ENCODE measurements at places on chromosomes 3 and 15.

GRCh38 chr3:115996420-115997108 is 373.3 kb downstream of the GAP43 start:
- DNase-seq: no peak

GRCh38 chr3:112561484-112561733 is 353 bp downstream of the ATG3 start:
- DNase-seq: no peak

DNA sequence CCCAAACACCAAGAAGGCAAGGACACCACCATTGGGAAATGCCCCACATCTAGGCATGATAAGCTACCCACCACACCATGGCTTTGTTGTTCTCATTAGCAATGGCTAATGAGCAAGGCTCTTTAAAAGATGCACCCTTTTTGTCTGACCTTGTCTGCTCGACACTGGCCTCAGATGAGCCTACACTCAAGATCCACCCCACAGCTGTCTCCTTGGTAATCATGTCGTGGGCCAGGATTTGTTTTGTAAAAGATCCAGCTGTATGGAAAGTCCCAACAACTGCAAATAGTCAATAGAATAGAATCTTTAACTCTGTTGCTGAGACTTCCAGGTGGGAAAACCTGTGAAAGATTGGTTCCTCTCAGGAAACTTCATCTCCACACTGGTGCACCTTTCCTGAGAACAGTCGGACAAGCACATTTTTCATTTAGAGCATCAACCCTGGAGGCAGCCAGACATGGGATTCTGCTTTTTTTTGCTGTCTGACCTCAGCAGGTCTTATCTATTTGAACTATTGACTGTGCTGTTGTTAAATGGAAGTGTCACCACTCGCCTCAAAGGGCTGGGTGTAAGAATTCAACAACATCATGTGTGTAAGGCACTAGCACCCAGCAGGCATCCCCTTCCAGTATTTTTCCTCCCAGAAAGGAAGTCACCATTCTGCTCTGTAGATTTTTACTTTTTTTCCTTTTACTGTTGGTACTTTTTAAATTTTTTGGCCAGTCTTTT is 35.5 kb downstream of the DUT start:
- no peak for DNase-seq

- DNase-seq: no peak
Measured at GRCh38 chr3:94272016-94272415, 209.2 kb downstream of the NSUN3 start.

- no peak for DNase-seq
Measured at GRCh38 chr15:80070840-80071239, 11.4 kb downstream of the ZFAND6 start.

DNA sequence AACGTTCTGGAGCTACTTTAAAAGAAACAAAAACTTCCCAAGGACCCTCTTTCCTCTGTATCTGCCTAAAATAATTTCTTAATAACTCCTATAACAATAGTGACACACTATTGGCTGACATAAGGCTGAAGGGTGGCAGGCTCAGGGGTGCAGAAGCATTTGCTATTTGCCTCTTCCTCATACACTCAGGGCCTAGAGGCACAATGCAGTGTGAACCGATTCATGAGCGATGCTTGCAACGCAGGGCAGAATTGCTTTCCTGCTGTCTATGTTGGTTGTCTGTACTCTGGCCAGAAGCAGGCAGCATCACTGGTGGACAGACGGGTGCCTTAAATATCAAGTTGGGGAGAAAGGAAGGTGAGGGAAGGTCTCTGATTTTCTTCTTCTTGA is 157.4 kb downstream of the AGBL1 start:
- DNase-seq: no peak

GRCh38 chr3:71355862-71356261 is 227.7 kb downstream of the FOXP1 start:
- DNase-seq: no peak

DNA sequence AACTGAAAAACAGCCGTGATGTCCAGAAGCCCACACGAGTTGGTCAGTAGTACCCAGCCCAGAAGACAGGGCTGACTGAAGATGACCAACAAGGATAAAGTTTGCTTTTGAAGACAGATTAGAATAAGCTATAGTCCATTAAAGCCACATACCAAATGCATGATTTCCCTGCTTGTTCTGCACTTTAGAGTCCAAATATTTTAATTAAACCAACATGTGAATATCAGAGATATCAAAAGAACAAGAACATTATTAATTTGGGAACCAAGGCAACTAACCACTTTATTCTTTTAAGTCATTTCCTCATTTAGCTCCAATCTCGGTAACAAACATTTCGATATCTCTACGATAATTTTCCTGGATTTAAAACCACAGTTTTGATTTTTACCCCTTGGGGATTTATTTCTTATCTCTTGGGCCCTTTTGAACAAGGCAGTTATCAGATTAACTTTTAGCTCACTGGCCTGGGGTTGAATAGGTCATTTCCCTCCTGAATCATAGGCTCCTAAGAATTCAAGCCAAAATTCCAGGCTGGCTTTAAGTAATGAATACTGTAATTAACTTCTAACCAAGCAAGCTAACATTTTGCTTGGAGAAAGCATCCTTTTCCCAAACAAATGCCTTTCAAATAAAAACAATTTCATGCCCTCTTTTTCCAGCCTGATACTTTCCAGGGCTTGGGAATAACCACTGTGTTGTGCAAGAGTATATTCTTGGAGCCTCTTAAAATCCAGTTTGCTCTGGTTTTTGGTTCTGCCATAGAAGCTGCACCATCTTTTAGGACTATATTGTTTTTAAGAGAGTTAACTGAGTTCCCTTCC is 102.9 kb upstream of the NR2E3 start:
- no peak for DNase-seq

- DNase-seq: no peak
Measured at GRCh38 chr15:39296955-39297354, 283.9 kb upstream of the THBS1 start.

DNA sequence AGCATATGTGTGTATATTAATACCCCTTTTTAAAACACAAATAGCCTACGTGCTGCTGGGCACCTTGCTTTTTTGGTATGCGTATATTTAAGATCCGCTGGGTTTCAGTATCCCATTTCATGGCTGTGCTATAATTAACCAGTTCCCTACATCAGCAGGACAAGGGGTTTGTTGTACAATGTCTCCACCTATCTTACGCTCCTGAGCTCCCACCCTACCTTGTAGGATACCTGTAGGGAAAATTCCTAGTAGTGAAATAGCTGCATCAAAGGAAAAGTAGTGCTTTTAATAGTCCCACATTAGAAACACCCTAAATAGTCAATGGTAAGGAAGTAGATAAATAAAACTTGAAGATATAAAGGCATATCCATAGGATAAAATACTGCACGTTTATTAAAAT is 1.4 kb downstream of the MAP6D1 start:
- no peak for DNase-seq

GRCh38 chr3:153903430-153903829 is 217.8 kb upstream of the ARHGEF26 start:
- DNase-seq: peak; percentile 20

- DNase-seq: no peak
Measured at GRCh38 chr3:39273119-39273518, 6.7 kb downstream of the CX3CR1 start.

DNA sequence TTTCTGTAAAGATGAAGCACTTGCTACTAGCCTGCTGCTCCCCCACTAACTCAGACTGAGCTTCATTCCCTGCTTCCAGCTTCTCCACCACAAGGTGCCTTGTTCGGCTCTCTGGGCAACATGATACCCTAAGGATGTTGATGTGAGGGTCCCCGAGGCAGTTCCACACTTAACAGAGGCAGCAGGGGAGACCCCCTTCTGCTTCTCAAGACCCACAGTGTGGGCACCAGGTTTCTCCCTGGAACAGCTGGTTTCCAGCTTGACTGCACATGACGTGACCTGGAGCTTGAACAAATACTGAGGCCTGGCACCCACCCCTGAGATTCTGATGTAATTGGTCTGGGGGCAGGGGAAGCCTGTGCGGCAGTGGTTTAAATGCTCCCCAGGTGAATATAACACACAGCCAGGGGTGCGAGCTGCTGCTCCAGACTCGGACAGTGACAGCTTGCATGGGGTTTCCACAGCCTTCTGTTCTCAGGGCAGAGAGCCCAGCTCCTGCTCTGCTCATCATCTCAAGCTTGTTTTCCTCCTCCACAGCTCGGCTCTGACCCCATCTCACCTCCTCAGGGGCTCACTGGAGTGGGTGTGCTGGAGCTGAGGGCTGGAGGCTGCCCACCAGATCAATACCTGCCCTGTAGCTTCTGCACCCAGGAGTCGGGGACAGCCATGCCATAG is 95.0 kb upstream of the HACD2 start:
- DNase-seq: no peak
